T47D (cell line): ENCODE measurements at places on chromosomes 4 and X.

DNA sequence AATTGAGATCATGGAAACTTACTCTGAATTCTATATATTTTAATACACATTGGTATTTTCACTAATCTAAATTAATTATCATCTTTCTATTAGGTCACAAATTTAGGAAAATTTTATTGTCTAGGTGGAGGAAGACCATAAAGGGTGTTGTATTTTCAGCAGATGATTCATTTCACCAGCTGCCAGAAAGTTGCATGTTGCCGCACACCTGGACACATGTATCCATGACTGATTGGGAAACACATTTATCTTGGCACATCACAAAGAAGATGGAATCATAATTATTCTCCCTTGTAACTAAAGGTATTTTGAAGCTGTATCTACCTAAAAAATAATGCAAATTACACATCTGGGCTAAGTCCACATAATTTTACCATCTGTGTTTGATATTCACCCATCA is 33.1 kb downstream of the SLC7A11 start:
- DNase-seq: no peak

DNA sequence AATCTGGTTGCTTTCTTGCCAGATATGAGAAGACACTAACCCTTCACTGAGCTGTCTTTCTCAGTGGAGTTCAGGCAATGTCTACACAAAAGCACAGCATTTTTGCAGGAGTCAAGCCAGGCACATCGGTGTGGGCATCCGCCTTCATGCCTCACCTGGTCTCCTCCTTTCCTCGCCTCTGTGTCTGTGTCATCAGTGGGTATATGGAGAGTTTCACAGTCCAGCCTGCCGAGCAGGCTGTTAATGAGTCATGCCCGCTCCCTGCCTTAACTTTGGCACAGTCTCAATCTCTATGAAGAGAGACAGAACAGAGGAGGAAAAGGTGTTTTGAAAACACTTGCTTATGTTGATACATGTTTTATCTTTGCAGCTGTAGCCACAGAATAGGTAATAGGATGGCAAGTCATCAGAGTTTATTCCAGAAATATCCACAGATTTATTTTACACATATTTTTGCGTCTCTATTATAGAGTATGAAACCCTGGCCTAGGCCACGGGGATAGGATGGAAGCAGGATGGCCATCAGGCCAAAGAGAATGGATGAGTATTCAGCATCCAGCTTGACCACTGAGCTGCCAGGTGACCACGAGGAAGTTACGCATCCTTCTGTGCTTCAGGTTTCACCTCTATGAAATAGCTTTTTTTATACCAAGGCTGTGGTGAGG is 32.8 kb upstream of the MAML3 start:
- peak; percentile 48 for DNase-seq

DNA sequence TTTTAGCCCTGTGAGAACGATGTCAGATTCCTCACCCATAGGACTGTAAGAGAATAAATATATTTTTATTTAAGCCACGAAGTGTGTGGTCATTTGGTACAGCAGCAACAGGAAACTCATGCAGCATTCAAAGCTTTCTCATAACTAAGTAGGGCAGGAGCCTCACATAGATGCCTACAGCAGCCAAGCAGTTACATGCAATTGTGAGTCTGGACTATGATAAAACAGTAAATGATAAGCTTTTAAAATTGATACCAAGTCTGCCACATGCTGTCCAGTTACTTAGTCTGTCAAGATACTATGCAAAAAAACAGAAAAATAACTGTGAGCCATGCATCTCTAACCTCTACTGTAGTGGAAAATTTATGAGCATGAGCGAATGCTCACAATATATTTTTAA is 359.6 kb downstream of the HS3ST1 start:
- no peak for DNase-seq

DNA sequence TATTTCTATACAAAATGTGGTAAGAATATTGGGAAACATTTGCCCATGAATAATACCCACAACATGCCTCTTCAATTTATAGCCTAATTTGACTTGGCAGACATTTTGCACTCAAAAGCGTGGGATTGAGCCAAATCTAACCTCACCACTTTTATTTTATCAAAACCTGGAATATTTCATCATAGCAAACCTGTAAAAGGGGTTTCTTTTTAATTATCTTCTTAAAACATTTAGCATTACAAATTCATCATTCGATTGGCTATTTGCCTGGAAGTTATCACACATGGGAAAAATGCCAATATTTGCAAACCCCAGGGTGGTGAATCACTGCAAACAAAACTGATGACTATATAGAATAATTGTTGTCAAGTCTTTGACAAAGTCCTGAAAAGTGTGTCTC is 56.2 kb downstream of the VCX3B start:
- DNase-seq: no peak

GRCh38 chr4:77433418-77433733 is 172.2 kb upstream of the CXCL13 start:
- DNase-seq: peak; percentile 58

DNA sequence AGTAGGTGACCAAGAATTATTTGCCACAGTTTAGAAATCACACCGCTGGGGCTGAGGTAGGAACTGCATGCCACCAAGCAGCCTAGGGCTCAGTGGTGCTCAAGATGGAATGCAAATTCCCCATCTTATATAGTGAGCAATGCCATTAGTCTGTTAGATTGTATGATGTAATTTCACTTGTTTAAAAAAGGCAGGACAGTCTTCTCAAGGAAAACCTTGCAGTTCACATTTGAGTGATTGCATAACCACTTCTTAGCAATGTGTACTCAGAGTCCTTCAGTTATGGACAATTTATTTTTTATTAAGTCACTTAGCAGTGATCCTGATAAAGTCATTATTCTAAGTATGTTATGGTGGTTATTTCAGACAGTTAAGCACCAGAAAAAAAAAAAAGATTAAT is 142.9 kb upstream of the SFRP2 start:
- no peak for DNase-seq

GRCh38 chr4:35300996-35301774 is 943.1 kb downstream of the ARAP2 start:
- no peak for DNase-seq

- DNase-seq: no peak
Observed at GRCh38 chrX:49947781-49948180, 25.4 kb downstream of the CLCN5 start.
